Ovary (tissue), 10 donors: ENCODE measurements at places on chromosomes 7 and 10.

- no peaks in the 10 kb centered on the region for H3K27me3 ChIP-seq
- H3K4me1 ChIP-seq: no peaks in the 10 kb centered on the region
- DNase-seq: peak; percentile 73
- peak overlapping the region; percentile 22 for H3K27ac ChIP-seq
- no peaks in the 10 kb centered on the region for H3K36me3 ChIP-seq
- no peak overlapping the region for H3K4me3 ChIP-seq
Observed at GRCh38 chr10:3136763-3137611, 35.6 kb downstream of the PITRM1 start.

DNA sequence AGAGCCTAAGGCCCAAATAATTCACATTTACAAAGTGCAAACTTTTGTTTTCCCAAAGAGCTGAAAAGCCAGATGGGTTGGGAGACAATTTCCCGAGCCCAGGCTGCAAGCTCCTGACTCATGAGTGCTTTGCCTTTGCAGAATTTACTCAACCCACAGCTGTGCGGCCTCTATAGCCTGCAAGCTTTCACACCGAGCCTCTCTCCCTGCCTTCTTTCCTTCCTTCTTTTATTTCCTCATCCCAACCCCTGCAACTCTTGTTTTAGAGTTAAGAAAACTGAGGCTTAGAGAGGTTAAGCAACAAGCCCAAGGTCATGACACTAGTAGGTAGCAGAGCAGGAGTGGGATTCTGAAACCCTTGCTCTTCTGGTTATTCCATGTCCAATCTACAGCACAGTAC lies 203.0 kb upstream of the GPR26 start:
- H3K4me1 ChIP-seq: no peaks in the 10 kb centered on the region
- no peak overlapping the region for H3K27ac ChIP-seq
- no peak for DNase-seq

GRCh38 chr7:151179287-151179860 lies 7.7 kb downstream of the ASB10 start:
- no peak for DNase-seq
- no peaks in the 10 kb centered on the region for H3K36me3 ChIP-seq
- no peak overlapping the region for H3K27ac ChIP-seq
- H3K4me1 ChIP-seq: no peaks in the 10 kb centered on the region
- H3K27me3 ChIP-seq: no peaks in the 10 kb centered on the region

DNA sequence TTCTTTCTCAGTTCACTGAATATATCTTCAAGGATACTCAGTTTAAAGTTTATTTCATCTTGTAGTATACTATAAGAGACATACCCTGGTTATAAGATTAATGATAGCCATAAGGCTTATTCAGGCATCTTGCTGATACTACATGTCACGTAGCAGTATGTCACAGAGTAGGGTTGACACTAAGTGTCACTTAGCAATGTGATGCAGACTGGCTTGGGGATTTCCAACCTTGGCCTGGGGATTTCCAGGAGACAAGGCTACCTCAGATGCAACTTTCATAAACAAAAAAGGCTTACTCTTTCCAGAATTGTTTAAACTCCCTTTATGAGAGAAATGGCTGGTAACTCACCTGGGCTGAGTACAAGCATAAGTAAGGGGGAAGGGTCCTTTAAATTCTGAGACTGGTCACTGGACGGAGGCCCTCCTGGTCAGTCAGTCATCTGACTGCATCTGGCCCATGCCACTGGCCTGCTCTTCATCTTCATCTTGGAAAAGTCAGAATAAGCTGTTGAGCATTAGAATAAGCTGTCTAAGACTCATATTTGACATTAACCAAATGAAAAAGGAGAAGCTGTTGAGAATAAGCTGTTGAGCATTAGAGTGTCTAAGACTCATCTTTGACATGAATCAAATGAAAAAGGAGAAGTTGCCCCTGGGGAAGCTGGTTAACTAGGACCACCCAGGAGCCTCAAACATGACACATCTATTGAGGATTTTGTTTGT lies 9.5 kb downstream of the SLC13A1 start:
- no peak overlapping the region for H3K4me3 ChIP-seq
- H3K36me3 ChIP-seq: no peaks in the 10 kb centered on the region
- DNase-seq: no peak
- no peaks in the 10 kb centered on the region for H3K27me3 ChIP-seq
- H3K4me1 ChIP-seq: no peaks in the 10 kb centered on the region
- H3K27ac ChIP-seq: no peak overlapping the region

DNA sequence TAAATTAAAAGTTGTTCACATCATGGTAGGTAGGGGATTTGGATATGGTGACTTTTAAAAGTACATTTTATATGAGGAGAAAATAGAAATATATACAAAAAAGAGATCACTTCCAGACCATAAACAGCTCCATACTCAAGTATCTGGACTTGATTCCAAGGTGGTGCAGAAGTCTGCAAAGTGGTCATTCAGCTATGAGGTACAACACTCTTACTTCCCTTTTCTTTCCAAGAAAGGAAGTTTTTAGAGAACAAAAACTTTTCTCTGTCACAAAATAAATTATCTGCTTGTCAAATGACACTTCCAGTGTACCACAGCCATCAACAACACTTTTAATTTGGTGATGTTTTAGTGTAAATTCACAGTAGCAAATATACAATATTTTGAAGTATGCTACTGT lies 1013.5 kb downstream of the GATA3 start:
- H3K27me3 ChIP-seq: no peaks in the 10 kb centered on the region
- H3K27ac ChIP-seq: no peak overlapping the region
- no peak overlapping the region for H3K4me3 ChIP-seq
- H3K4me1 ChIP-seq: no peaks in the 10 kb centered on the region
- no peaks in the 10 kb centered on the region for H3K36me3 ChIP-seq

DNA sequence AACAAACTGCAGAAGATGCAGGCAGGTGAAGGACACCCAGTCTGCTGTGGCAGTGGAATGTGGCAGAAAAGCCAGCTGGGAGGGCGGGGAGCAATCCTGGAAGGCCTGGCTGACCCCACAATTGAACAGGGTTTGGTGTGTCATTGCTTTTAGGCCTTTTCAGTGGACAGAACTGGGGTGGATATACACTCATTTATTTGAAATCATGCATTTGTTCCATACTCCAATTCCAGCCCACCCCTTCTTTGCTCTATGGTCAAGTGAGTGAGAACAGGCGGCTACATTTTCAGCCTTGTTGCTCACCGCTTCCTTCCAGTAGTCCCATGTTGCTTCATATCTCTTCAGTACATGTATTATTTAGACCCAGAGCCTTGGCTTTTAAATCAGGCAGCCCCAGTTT lies 39.8 kb downstream of the PTPN12 start:
- no peak for DNase-seq
- H3K27ac ChIP-seq: no peak overlapping the region
- H3K36me3 ChIP-seq: no peaks in the 10 kb centered on the region
- H3K4me3 ChIP-seq: no peak overlapping the region
- peaks cover 1% of the 10 kb centered on the region for H3K4me1 ChIP-seq

DNA sequence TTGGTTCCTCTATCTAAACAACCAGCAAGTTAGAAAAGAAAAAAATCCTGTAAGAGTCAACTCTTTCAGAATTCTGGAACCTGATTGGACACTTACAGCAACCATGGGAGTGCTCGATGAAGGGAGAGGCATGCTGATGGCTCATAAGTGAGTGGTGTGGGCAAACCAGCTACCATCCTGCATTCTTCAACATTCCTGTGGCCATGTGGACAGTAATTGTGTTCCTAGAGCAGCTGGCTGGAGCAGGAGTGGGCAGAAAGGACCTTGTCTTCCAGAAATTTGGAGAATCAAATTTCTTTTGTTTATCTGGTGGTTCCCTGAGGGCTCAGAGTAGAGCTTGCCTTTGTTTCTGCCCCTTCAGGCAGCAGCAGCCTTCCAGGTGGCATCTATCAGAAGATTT lies 22.5 kb upstream of the MYL7 start:
- no peaks in the 10 kb centered on the region for H3K4me1 ChIP-seq
- DNase-seq: no peak
- H3K27me3 ChIP-seq: no peaks in the 10 kb centered on the region
- H3K4me3 ChIP-seq: no peak overlapping the region
- H3K27ac ChIP-seq: no peak overlapping the region

GRCh38 chr7:155852426-155853301 lies 40.4 kb upstream of the SHH start:
- H3K36me3 ChIP-seq: no peaks in the 10 kb centered on the region
- no peak overlapping the region for H3K4me3 ChIP-seq
- no peak overlapping the region for H3K27ac ChIP-seq
- H3K27me3 ChIP-seq: no peaks in the 10 kb centered on the region
- no peak for DNase-seq

- no peak overlapping the region for H3K27ac ChIP-seq
- H3K27me3 ChIP-seq: no peaks in the 10 kb centered on the region
- no peak overlapping the region for H3K4me3 ChIP-seq
- peaks cover 1% of the 10 kb centered on the region for H3K4me1 ChIP-seq
- H3K36me3 ChIP-seq: no peaks in the 10 kb centered on the region
Observed at GRCh38 chr10:36256948-36257356, 614.9 kb upstream of the FZD8 start.
